ENCODE measurements at places on chromosomes 3 and 15.

DNA sequence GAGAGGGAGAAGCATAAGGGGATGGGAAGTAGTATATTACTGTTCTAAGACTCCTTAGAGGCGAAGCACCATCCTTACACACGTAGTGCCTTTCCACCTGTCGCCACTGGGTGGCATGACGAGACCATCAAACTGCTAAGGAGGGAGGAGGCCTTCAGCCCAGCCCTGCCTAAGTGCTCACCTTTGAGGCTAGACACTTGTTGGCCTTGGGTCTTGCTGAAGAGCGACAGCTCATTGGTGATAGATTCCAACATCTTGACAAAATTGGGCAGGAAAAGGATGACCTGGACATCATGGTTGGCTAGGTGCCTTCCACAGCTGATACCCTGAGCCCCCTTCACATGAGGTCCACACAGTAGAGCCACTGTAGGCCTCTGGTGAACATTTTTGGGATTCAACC, 19.6 kb downstream of the CLK3 start:
- peak; percentile 76 for DNase-seq

GRCh38 chr3:65020281-65021160, 332.7 kb upstream of the ADAMTS9 start:
- no peak for DNase-seq

DNA sequence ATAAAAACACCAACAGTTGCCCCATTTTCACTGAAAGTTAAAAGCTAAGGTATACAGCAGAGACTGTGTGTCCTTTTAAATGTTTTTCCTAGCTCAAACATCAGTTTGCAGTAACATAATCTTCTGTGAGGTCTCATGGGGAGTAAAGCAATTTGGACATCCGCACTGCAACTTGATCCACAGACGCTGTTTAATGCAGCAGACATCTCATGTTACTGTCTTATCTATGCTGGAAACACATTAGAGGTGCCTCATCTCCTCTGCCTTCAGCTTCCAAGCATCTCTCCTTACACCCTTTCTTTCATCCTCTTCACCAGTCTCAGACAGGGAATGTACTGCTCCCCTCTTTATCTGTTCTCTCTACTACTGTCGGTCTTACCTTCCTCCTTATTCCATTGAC, 53.7 kb upstream of the ATP11B start:
- no peak for DNase-seq

GRCh38 chr15:80462111-80462510, 57.9 kb downstream of the ARNT2 start:
- DNase-seq, result no peak

DNA sequence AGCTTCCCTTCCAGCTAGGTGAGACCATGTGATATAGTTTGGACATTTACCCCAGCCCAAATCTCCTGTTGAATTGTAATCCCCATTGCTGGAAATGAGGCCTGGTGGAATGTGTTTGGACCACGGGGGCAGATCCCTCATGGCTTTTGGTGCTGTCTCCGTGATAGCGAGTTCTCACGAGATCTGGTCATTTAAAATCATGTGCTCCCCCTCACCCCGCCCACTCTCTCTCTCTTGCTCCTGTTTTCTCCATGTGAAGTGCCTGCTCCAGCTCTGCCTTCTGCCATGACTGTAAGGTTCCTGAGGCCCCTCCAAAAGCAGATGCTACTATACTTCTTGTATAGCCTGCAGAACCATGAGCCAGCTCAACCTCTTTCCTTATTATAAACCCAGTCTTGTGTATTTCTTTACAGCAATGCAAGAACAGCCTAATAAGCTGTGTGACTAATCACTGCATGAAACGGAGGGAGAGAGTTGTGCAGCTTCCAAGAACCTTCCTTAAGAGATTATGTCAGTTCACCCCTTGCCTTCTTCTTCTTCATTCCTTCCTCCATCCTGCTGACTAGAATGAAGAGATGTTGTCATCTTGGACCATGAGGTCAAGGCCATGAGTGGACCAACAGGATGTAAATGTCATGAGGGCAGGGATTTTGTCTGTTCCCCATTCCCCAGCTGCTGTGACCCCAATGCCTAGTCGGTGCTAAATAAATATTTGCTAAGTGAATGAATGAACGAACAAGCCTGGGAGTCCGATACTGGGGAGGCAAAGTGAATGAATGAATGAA, 91.0 kb downstream of the CPN2 start:
- DNase-seq, result no peak

- DNase-seq, result peak; percentile 86
These were observed 8.0 kb upstream of the FAM107A start for GRCh38 chr3:58585005-58585786.

GRCh38 chr3:129526121-129526900, 2.1 kb upstream of the RHO start:
- peak; percentile 85 for DNase-seq

DNA sequence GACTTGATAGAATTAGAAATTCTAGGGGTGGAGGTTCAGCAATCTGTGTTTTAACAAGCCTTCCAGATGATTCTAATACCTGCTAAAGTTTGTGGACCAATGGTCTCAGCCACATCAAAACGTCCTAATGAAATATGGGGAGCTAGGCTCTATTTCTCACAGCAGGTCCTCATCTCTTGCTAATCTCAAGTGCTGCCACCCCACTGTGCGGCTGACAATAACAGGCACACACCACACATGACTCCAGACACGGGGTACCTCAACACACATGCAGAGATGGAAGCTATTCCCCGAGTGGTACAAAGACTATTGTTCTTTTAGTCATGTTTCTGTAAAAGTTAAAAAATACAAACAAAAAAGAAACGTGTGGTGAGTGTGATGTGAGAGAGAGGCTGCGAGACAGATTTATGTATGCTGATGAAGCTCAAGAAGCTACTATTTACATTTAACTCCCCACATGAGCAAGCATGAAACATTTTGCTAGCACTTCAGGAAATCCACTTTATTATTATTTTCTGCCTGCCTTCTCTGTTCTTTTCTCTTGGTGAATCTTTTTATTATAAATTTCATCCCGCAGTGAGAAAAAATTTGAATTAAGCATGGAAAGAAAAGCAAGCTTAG, 405.6 kb downstream of the MAGI1 start:
- DNase-seq, result no peak

- DNase-seq, result no peak
These were observed 15.6 kb upstream of the KY start for GRCh38 chr3:134666466-134666865.

DNA sequence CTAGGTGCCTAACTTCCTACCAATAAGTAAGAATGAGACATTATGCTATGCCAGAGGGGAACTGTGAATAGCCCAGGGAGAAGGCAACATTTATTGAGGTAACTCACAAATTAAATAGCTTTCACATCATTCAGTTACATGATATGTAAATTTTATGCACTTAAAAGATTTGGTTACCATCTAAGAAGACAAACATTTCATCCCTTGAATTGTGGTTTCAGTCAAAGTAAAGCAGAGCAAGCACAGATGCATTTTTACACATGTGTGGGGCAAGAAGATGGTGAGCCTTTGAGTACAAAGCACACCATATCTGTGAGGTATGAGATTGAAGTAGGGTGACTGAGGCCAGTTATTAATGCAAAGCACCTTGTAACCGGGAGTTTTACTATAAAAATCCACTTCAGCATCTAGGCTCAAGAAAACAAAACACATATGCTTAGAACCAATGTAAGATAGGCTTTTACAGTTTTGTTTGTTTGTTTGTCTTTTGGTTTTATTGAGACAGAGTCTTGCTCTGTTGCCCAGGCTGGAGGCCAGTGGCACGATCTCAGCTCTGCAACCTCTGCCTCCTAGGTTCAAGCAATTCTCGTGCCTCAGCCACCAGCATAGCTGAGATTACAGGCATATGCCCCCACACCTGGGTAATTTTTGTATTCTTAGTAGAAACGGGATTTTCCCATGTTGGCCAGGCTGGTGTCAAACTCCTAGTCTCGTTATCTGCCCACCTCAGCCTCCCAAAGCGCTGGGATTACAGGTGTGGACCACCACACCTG, 3.5 kb downstream of the PLSCR2 start:
- DNase-seq, result no peak

DNA sequence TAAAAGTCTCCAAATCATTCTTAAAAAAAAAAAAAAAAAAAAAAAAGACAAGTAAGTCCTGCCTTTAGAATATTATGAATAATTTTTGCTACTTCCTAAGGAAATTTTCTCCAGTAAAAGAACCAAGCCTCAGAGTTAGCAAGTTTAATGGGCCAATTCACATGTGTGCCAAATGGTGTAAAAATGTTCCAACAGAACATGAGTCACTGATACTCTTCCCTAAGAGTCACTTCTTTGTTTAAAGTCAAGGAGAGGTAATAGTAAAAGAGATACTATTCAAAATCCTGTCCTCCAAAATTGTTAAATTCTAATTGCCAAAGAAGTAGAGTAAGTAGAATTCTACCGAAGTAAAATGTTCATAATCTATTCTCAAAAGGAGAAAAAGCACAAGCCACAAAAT, 17.7 kb upstream of the CPA3 start:
- no peak for DNase-seq

DNA sequence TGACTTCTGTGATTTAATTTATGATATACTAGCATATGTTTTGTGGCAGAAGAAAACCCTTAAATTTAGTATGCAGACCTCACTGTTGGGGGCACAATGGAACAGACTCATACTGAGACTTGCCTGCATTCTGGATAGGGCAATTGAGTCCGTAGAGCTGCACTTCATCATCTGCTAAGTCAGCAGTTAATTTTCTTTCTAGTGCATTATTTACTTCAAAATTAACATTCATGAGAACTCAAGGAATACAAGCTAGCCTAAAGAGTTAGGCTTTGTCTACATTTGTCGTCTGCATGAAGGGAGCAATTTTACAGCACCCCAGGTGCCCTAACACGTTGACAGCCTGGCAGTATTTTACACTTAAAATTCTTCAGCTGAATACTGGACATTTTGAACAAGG, 345.5 kb downstream of the CHL1 start:
- DNase-seq, result no peak

DNA sequence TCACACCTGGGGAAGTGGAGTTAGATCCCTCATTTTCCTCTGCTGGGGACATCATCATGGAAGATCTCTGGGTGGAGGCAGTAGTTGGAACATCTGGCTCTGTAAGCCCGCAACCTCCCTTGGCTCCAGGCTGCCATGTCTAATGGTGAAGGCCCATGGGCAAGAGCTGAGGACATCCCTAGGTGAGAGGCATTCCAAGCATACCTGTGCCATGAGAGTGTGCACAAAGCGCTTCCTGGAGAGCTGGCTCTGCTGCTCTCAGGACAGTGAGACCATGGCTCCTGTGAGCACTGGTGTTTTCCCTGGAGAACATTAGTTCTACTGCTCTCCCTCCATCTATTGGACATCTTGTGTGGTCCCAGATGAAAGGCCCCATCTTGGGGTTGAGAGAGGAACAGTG, 7.7 kb downstream of the MAPKAPK3 start:
- DNase-seq, result no peak

- no peak for DNase-seq
These were observed 31.9 kb downstream of the TNIK start for GRCh38 chr3:171428321-171428787.

DNA sequence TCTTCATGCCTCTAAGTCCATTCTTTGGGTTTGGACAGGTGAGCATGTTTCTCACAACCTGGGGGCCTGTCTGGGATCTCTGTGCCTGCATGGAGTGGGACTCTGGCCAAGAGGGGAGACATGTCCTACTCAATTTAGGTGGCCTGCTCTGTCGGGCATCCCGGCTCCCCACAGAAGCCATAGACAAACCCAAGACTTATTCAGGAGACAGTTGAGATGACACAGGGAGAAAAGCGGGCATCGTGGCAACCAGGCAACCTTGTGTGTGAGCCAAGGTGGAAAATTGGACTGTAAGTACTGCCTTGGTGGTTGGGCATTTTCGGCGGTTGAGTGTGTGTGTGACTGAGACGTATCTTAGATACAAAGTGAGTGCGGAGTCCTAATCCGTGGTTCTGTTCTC, 40.5 kb downstream of the PPCDC start:
- no peak for DNase-seq

- peak; percentile 58 for DNase-seq
These were observed 40.3 kb downstream of the CHST14 start for GRCh38 chr15:40511093-40511471.

DNA sequence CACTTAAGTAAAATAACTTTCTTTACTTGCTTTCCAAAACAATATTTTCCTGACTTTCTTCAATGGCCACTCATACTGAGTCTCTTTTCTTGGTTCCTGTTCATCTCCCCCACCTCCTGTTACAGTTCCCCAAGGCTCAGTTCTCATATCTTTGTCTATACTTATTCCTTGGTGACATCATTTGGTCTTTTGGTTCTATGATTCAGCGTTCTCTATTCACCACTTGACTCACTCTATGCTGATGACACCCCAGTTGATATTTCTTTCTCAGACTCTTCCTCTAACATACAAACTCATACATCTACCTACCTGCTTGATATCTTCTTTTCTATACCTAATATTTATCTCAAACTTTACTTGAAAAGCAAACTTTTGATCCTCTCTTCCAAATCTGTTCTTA, 85.0 kb upstream of the P3H2 start:
- DNase-seq, result peak; percentile 59

DNA sequence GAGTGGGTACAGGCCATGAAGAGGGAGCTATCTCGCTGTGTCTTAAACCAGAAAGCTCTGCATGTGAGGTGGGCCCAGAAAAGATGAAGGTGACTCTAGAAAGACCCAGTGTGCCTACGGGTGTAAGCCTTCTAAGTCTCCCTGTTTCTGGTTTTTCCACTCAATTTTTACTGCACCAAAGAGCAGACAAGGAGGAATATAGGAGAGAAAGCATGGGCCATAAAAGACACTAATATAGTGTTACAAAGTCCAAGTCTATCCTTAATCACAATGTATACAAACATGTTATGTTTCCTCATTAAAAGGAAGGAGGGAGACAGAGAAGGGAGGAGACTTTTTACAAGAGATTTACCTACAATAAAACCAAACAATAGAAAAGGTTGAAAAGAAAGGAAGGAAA, 24.1 kb upstream of the ZKSCAN7 start:
- DNase-seq, result no peak

- DNase-seq, result no peak
These were observed 184.5 kb upstream of the GAP43 start for GRCh38 chr3:115438799-115439198.

GRCh38 chr15:83431521-83431920, 15.6 kb upstream of the SH3GL3 start:
- DNase-seq, result no peak

DNA sequence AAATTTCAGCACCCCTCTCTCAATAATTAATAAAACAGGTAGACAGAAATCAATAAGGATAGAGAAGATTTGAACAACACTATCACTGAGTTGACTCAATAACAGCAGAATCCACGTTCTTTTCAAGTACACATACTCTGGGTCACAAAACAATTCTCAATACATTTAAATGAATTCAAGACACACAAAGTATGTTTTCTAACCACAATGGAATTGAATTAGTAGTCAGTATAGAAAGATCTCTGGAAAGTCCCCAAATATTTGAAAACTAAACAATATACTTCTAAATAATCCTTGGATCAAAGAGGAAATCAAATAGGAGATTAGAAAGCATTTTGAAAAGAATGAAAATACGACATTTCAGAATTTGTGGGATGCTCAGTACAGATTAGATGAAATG, 40.0 kb downstream of the TKT start:
- no peak for DNase-seq

DNA sequence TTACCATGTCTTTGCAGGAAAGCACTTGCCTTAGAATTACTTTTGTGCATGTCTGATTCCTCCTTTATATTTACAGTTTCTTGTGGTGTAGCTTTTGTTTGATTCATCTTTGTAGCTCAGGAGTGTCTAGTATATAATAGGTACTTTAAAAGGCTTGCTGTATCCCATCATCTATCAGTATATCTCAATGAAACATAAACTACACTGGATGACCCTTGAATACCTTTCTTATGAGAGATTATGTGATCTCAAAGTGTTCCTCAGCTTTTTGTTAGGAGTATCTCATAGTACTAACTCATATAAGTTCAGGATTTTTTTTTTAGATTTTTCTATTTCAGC, 234.8 kb downstream of the PYDC2 start:
- no peak for DNase-seq

GRCh38 chr15:90863987-90864386, 4.4 kb upstream of the FURIN start:
- no peak for DNase-seq
